ENCODE measurements at places on chromosomes 6 and 20.

DNA sequence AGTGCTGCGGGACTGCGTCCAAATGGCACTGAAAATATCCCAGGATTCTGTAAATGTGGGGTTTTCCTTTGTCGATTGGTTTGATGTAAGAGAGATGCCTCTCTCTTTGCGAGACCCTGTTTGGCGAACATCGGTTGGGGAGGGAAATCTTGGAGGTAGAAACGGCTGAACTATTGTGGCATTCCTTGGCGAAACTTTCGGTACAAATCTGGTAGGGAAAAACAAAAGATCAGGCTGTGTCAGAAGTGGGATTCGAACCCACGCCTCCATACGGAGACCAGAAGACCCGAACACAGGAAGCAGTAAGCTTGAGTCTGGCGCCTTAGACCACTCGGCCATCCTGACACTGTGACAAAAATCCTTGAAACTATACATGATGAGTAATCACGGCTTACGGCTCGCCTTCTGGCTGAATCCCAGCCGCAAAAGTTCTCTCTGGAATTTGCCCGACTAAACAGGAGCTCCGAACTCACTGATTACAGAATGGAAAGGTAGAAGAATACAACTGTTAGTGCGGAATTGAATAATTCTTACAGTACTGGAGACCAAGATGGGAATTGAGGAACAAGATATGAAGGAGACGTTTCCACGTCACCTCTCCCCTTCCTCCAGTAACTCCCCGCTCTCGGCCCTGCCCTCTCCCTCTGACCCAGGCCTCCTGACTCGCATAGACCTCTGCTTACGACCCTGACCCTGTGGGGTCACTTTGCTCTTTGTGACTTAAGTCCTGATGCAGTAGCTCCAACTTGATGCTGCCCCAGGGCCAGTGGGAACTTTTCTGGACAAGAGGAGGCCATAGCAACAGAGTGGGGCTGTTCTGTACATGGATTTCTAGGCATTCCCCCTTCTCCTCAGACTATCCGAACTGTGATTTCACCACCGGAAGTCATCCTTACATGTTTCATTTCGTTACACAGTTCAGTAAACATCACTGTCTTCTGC is 132.8 kb upstream of the ZNF184 start:
- DNase-seq, result no peak

- no peak for DNase-seq
Observed at GRCh38 chr6:139679516-139680179, 305.2 kb upstream of the CITED2 start.

GRCh38 chr6:113246186-113246585 is 611.0 kb upstream of the MARCKS start:
- DNase-seq, result no peak

GRCh38 chr6:20279051-20279450 is 66.8 kb upstream of the MBOAT1 start:
- DNase-seq, result no peak

- DNase-seq, result no peak
Observed at GRCh38 chr6:121856296-121856695, 420.9 kb downstream of the GJA1 start.

- peak; percentile 47 for DNase-seq
Observed at GRCh38 chr6:139230391-139230840, 61.4 kb downstream of the TXLNB start.

DNA sequence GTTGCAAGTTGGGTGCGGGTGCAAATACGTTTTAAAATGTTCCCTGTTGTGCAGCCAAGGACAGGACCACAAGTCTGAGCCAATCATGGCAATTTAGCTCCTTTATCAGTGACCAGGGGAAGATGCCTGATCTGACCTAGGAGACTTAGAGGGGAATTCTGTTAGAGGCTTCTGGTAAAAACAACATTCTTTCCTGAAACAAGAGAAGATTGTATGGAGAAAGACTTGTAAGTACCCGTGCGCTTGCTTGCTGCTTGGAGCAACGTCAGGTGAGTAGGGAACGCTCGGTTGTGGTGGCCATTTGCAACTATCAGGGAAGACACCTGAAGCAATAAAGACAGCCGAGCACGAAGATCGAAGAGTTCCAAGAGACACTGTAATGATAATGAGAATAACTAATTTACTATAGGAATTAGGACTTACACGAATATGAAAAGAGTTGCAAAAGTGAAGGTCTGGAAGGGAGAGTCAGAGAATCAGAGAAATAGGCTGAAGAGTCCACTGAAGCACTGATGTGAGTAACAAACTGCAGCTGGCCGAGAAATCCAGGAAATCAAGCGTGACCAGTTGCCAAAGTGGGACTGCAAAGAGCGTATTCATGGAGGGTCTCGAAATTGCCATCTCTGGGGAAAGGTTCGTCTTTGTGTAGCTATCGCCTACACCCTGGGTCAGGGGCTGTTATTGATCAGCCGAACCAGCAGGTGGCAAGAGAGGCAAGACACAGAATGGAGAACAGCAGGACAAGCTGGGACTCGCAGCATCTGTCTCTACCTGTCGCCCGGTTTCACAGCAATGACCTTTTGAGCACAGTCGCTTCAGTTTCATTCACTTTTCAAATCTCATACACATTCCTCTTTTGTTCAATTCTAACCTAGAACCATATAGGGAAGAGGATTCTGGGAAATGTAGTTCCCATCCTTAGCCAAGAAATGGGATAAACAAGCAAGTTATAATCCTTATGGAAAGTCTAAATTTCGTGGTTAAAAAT is 26.1 kb downstream of the LOC128125822 start:
- peak; percentile 84 for DNase-seq

- no peak for DNase-seq
Observed at GRCh38 chr6:41373627-41373918, 38.2 kb downstream of the NCR2 start.

GRCh38 chr6:1705630-1706029 is 95.9 kb downstream of the FOXC1 start:
- DNase-seq, result no peak

DNA sequence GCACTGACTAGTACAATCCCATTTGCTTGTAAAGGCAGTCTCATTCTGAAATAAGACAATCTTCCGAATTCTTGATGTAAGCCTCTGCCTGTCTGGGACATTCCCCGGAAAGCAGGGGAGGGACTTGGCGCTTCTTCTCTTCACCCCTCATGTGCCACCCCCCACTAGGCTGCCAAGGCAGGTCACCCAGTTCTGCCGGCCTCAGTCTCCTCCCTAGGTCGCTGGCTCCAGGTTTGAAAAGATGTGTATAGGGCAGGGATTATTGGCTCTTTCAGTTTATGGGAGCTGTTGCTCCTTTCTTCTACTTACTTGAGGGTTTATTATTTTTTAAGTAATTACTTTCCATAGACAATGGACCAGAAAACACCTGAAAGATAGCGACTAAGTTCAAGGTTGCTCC is 158.1 kb upstream of the RPS6KA2 start:
- no peak for DNase-seq

- no peak for DNase-seq
Observed at GRCh38 chr20:43669332-43669731, 2.4 kb downstream of the MYBL2 start.

GRCh38 chr6:22411376-22412105 is 114.7 kb upstream of the PRL start:
- DNase-seq, result no peak
